Stimulated activated CD8-positive, alpha-beta memory T cell treated with anti-CD3 and anti-CD28 coated beads, Interleukin-15, amount 100 ng/mL, for 24 hours (primary cell): ENCODE measurements at places on chromosomes 5 and 9.

DNA sequence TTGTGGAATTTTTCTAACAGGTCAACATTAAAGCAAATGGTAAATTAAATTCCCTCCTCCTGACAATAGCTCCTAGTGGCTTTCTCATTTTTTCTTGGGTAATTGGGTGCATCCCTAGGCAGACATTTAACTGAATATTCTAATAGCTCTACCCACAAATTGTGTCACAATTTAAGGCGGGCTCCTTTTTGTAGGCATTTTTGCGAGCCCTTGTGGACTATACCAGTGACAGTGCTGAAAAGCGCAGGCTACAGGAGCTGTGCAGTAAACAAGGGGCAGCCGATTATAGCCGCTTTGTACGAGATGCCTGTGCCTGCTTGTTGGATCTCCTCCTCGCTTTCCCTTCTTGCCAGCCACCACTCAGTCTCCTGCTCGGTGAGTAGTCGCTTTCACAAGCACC is 20.0 kb downstream of the MTRR start:
- no peak for DNase-seq

GRCh38 chr5:33129309-33129708 is 311.5 kb upstream of the TARS1 start:
- no peak for DNase-seq

DNA sequence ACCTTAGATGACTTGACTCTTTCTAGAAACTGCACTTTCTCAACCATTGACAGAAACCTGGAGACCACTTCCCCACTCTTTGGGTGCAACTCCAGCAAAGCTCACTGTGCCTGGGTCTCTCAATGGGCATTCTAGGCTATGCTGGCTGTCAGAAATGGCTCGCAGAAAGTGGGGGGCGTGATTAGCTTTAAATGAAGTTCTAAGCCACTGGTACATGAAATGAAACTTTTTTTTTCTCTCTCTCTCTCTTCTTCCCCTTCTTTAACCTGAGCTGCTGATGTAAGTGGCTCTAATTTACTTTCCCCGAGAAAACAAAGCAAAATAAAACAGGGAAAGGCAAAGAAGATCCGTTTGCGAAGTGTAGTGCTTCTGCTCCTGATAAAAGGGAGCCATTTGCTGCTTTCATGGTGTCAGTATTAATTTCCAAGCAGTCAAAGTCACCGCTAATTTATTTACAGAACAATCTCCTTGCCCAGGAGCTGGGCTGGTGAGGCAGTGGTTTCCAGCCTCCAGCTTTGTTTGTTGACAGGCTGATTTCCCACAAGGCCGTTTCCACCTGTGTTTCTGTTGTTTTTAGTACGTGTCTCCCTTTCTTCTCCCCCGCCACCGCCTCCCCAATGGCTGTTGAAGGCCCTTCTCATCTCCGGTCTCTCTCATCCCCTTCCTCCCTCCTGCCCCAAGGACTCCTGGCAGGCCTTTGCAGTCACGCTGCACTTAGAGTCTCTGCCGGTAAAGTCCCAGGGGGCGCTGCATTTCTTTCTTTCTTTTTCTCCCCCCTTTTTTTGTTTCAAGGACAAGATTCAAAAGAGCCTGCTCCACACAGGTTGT is 422.9 kb downstream of the EBF1 start:
- no peak for DNase-seq

GRCh38 chr5:72248410-72248981 is 71.5 kb downstream of the MRPS27 start:
- no peak for DNase-seq

- DNase-seq = no peak
Measured at GRCh38 chr5:174794931-174795672, 70.7 kb downstream of the MSX2 start.

DNA sequence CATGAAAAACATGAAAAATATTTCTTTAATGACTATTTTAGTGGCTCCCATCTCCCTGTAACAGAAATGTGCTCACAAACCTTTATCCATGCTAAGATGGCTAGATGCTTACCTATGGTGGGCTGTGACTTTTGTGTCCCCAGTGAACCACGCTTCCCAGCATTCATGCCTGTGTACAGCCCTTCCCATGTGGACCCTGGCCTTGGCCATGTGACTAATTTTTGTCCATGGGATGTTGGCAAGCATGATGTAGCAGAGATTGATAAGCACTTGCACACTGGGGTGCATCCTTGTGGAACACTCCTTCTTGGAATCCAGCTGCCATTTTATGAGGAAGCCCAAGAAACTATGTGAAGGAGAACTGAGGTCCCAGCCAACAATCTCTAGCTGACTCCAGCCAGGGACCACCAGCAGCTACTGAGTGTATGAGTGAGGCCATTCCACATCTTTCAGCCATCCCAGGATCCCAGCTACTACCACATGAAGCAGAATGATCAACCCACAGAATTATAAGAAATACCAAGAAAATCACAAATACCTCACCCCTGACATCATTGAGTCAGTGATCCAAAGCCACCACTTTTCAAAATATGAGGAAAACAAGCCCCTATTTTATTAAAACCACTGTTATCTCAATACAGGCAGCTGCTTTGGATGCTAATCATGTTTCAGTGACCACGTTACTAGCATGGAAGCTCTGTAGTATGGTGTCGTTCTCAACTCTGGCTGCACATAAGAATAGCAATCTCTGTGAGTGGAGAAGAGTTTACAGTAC is 16.1 kb upstream of the RAI14 start:
- no peak for DNase-seq

GRCh38 chr5:16485656-16486055 is 20.1 kb upstream of the ZNF622 start:
- DNase-seq = no peak

DNA sequence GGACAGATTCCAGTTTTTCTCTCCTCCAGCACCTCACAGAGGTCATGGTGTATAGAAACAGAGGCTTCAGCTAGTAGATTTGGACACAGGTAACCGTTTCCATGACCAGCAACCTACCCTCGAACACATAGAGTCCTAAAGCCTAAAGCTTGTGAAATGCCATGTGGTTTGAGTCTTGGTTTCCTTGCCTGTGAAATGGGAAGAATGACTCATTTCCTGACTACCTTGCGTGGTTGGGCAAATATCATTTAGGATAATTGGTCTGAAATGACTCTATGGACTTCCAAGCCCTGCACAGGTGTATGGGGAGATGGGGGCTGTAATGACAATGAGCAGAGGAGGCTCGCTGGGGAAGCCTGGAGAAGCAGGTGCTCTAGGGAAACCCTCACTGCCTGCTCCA is 134.6 kb downstream of the TTLL11 start:
- DNase-seq = no peak

DNA sequence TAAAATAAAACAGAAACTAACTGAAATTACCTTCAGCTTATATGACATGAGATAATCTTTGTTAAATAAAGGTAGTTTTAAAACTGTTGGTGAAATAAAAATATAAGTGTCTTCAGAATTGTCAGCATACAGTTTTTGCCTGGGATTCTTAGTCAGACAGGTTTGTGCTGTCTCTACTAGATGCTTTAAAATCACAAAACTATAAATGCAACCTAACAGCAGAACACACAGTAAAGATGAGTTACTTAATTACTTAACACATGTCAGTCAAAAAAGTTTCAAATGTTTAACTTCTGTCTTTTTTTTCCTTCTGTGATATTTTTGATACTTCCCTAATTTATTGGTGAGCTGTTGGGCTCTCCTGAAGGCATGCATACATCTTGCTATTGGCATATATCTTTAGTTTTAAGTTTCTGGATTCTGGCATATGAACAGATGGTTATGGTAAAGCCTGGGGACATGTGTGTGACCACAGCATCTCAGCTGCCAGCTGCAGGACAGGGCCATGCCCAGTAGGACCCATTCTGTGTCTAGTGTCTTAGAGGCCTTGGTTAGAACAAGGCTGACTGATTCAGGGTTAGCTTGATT is 231.1 kb upstream of the NUDT12 start:
- no peak for DNase-seq

- no peak for DNase-seq
Measured at GRCh38 chr9:137052998-137053943, 590 bp downstream of the ENTPD2 start.

GRCh38 chr5:60887746-60888145 is 43.7 kb upstream of the ELOVL7 start:
- DNase-seq = no peak

- no peak for DNase-seq
Measured at GRCh38 chr5:147490989-147491388, 18.9 kb downstream of the DPYSL3 start.

- no peak for DNase-seq
Measured at GRCh38 chr9:124164811-124165210, 92.9 kb upstream of the NEK6 start.

DNA sequence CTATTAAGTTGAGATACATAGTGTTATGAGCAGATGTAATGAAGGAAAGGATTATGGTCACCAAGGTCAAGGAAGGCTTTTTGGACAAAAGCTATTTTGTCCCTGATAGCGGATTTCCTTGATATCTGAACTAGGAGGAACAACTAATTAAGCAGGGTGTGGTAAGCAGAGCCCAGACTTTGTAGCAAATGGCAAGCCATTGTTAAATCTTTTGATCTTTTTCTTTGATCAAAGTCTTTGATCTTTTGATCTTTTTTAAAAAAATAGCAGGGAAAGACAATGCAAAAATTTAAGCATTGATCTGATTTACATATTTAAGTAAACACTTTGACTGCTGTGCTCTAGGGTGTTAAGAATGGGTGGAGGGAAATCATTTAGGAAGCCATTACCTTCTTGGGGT is 1242.0 kb downstream of the MAT2B start:
- no peak for DNase-seq

DNA sequence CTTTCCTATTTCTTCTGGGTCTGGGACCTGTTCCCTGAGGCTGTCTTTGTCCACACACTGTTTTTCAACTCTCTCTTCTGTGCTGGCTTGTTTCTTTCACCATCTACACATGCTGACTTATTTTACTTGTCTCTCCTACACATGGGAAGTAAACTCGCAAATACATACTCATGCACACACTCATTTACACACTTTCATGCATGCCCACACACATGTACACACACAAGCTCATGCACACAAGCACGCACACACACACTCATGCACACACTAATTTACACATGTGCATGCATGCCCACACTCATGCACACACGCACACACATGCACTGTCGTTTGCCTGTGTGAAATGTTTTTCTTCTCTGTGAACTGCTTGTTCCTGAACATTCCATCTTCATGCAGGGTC is 169.0 kb downstream of the IRX2 start:
- DNase-seq = no peak

DNA sequence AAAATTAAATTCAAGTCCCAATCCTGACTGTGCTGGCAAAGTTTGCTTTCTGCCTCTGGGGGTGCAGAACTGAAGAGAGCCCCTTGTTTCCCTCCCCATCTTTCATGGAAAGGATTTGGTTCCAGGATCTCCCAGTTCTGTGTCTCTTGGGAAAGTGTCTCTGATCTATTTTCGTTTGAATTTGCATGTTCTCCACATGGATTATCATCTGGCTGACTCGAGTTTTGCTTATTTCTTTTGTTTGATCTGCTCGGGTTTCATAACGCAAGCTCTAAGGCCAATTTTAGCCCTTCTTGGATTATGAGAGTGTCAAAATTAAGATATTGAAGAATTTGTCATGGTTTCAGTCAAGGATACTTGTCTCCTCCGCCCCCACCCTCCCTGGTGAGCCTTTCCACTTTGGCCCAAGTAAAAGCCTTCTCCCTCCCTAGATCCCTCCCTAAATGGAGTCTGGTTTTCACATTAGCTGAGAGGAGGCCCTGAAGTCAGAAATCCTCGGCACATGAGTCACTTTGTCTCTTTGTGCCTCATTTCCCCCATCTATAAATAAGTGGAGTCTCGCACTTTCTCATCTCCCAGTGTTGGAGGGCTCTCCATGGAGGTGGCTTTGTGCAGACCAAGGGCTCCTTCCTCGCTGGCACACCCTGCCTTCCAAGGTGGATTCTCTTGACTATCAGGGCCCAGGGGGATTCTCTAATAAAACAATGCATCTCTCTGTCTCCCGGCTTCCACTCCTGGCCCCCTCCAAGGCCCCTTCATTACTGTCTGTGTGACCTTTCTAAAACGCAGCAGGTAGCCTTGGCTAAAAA is 17.3 kb downstream of the ADRB2 start:
- no peak for DNase-seq

- no peak for DNase-seq
Measured at GRCh38 chr5:143554918-143555477, 151.5 kb upstream of the NR3C1 start.

DNA sequence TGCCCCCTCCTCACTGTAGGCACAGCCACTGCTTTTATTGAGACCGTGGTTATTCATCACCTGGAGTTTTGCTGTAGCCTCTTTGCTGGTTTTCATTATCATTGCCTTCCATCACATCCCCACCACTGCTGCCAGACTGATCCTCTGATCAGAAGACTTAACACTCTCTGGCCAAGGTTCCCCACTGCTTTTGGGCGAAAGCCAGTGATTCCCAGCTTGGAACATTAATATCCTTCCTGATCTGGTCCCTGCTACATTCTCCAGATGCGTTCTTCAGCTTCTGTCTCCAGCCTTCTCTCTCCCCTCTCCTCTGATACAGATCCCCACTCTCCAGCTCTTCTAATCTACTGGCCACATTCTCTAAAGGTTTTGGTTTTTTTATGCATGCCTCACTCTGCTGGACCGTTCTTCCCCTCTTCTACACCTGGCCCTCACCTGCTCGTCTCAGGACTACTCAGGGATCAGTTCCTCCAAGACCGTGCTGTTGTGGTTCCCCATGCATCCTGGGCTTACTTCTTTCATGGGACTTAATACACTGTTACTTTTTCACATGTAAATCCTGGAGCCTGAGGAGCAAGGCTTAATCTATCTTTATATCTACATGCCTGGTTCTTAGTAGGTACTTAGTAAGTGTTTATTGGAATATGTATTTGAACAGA is 115.0 kb downstream of the PRKACG start:
- DNase-seq = no peak

- no peak for DNase-seq
Measured at GRCh38 chr9:17695482-17695881, 116.6 kb downstream of the SH3GL2 start.

DNA sequence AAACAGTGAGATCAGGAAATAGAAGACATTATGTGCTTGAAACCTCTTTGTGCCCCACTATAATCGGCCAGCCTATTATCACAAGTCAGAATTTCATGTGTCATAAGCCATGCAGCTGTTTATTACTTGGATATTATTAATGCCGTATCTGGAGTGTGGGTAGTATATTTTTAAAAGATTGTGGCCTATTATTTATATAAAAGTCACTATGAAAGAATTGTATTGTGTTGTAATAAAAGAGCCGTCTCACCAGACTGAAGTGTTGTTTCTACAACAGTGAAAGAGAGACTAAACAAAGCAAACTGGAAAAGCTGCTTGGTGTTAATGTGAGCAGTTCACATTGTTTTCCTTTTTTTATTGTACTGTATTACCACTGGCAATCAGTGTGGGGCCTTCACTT is 449.1 kb downstream of the PSAT1 start:
- no peak for DNase-seq

DNA sequence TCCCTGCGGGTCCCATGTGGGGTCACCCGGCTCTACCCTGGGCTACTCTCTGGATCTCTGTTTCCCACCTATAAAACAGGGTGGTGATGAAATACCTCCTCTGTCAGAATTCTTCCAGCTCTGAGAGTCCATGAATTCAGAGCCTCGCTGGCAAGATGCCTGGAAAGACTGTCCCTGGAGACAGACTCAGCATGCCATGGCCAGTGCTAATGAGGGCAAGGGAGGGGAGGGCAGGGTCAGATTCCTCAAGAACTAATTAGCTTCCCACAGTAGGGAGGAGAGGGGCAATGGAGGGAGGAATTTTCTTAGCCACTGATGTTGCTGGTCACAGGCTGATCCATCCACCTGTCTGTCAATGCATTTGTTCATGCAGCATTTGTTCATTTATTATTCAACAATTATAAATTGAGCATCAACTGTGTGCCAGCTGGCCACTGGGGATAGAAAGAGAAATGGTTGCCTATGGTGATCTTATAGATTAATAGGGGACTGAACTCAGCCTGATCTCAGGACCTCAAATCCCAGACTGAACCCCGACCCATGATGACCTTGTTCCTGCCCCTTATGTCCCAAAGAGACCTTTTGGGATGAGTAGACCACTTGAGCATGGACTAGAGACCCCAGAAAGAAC is 4.7 kb downstream of the SYNPO start:
- DNase-seq = no peak
